Erythroblast (primary cell): ENCODE measurements at places on chromosomes 16 and 17.

DNA sequence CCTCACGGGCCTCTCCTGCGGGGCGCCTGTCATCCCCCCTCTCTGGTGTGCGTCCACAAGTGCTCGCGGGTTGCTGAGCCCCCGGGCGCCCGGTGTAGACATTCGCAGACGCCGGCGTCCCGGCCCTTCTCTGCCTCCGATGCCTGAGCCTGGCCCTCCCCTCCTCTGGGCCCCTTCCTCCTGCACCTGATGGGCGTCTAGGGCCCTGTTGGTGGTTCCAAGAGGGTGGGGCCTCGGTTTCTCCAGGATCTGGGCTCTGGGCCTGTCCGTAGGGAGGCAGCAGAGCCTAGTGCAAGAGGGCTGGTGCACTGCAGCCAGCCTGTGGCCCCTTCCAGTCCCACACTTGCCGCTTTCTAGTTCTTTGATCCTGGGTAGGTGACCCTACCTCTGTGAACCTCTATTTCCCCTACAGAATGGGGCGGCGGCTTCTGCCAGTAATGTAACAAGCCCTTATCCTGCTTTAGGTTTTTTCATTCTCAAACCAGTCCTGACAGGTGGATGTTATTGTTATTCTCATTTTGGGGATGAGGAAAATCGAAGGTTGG lies 623 bp downstream of the E4F1 start:
- DNase-seq = peak; percentile 66

DNA sequence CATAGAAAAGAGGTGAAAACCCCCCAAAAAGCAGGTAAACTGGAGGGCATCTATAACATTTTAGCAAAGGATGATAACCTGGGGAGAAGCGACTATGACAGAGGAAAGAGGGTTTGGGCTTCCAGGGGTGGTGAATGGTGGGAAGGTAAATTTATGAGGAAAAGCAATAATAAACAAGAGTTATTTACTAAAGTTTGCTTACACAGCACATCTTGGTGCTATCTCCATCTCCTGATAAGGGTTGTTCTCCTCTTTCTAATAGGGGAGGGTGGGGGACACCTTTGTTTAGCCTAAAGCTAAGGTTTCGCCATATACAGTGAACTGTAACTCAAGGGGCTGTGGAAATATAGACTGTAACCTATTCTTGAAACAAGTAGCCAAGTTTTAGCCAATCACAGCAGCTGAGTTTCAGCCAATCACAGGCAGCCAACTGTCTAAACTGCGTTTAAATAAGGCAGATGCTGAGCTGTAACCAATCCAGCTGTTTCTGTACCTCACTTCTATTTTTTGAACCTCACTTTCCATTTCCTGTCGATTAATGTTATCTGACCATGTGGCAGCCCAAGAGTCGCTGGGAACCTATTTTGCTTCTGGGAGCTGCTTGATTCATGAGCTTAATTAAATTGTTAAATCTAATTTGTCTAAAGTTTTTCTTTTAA lies 191.8 kb downstream of the MAP2K6 start:
- no peak for DNase-seq

DNA sequence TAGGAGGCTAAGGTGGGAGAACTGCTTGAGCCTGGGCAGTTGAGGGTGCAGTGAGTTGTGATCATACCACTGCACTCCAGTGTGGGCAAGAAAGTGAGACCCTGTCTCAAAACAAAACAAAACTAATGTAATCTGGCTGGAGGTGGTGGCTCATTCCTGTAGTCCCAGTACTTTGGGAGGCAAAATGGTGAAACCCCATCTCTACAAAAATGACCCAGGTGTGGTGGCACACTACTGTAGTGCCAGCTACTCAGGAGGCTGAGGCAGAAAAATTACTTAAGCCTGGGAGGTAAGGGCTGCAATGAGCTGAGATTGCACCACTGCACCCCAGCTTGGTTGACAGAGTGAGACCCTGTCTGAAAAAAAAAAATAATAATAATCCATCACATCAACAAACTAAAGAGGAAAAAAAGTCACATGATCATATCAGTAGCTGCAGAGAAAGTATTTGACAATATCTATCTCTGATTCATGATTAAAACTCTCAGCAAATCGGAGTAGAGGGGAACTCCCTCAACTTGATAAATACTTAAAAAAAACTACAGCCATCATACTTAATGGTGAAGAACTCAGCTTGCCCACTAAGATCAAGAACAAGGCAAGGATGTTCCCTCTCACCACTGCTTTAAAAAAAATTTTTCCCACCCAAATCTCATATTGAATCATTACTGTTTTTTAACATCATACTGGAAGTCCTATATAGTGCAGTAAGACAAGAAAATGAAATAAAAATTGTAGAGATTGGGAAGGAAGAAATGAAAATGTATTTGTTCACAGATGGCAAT lies 31.0 kb downstream of the DHRS7B start:
- DNase-seq = no peak

- no peak for DNase-seq
These were observed 28.7 kb downstream of the CHD9NB start for GRCh38 chr16:53024045-53024444.

DNA sequence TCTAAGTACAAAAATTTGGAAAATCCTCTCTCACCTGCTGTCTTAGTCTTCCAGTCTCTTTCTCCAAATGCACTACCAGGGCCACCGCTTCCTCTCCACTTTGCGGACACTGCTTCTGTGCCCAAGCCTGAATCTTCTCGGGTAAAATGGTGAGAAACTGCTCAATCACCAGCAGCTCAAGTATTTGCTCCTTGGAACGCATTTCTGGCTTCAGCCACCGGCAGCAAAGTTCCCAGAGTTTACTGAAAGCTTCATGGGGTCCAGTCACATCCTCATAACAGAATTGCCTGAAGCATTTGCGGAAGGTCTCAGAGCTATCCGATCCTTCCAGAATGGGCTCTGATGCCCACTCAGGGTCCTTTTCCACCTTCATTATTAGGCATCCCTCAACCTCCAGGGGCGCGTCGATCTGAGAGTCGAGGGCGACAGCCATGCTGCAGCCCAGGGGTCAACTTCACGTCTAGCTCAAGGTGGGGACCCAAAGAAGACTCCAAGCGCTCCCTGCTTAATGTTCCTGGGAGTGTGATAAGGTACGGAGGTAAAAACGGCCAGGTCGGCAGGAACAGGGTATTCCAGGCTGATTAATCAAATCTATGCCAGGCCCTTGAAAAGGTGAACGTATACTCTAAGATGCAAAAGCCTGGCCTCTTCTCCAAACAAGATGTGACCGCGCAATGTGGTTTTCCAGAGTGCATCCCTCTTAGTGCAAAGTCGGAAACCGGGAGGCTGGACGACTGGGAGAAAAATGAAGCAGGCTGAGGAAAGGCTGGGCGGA lies 763 bp downstream of the ZKSCAN2 start:
- DNase-seq = peak; percentile 46

- DNase-seq = no peak
These were observed 72.7 kb downstream of the SOX9 start for GRCh38 chr17:72193391-72194106.

DNA sequence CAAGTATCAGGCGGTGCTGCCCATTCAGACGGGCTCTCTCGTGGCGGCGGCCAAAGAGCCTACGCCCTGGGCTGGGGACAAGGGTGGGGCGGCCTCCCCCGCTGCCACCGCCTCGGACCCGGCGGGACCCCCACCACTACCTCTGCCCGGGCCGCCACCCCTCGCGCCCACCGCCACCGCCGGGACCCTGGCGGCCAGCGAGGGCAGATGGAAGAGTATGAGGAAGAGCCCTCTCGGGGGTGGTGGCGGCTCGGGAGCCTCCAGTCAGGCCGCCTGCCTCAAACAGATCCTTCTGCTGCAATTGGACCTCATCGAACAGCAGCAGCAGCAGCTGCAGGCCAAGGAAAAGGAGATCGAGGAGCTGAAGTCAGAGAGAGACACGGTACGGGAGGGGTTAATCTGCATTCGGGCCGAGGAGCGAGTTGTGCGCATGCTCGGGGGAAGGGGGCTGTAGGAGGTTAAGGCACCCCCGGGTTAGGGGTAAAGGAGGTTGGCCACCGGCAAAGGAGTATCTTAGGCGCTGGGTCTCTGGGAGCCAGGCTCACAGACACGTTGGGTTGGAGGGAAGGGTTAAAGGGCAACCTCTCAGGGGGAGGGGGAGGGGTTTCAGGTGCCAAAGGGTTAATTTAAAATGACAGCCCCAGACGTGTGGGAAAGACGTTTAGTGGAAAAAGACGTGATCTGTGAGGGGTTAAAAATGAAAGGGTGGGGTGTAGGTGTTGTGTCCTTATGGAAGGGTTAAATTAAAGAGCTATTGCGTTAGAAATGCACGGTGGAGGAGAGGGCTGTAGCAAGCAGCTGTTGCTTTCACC lies 1.4 kb downstream of the MSL1 start:
- peak; percentile 69 for DNase-seq

GRCh38 chr16:50611332-50611934 lies 63.2 kb downstream of the NKD1 start:
- no peak for DNase-seq

- no peak for DNase-seq
These were observed 11.4 kb downstream of the ASPHD1 start for GRCh38 chr16:29911676-29912010.

- DNase-seq = no peak
These were observed 115.5 kb upstream of the SMURF2 start for GRCh38 chr17:64777415-64778239.

GRCh38 chr17:64315032-64315490 lies 52.0 kb upstream of the TEX2 start:
- DNase-seq = no peak

DNA sequence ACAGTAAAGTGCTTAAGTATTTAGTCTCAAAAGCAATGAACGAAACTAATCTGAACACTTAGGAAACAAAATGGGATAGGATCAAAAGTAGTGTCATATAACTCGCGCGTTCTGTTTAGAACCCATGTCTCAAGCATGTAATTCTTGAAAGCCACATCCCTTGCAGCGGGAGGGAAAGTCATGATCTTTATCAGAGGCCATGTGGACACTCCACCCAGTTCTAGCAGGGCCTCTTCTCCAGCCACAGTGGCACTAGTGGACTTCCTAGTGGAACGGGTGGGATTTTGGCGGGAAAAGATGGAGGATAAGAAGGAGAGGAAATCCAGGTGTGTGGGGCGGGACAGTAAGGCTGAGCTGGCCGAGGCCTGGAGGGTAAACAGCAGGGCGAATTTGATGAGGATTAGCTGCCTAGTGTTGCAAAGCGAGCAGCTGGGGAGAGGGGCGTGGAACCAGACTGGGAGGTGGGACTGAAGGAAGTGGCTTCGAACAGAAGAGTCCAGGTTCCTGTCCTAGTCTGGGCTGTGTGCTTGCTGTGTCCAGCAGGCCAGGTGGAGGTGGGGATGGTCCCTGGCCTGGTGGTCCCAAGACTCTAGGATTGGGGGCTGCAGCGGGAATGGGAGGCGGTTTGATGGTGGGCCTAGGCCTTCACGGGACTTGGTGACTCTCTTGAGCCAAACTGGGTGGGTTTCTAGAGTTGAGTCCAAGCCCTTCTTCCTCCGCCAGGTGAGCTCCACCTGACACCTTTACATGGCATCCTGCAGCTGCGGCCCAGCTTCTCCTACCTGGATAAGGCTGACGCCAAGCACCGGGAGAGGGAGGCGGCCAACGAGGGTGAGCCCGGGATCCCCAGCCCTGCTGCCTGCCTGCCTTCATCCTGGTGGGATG lies 15.9 kb downstream of the POLR3E start:
- DNase-seq = peak; percentile 49

- no peak for DNase-seq
These were observed 16.8 kb upstream of the COG7 start for GRCh38 chr16:23469814-23470213.

DNA sequence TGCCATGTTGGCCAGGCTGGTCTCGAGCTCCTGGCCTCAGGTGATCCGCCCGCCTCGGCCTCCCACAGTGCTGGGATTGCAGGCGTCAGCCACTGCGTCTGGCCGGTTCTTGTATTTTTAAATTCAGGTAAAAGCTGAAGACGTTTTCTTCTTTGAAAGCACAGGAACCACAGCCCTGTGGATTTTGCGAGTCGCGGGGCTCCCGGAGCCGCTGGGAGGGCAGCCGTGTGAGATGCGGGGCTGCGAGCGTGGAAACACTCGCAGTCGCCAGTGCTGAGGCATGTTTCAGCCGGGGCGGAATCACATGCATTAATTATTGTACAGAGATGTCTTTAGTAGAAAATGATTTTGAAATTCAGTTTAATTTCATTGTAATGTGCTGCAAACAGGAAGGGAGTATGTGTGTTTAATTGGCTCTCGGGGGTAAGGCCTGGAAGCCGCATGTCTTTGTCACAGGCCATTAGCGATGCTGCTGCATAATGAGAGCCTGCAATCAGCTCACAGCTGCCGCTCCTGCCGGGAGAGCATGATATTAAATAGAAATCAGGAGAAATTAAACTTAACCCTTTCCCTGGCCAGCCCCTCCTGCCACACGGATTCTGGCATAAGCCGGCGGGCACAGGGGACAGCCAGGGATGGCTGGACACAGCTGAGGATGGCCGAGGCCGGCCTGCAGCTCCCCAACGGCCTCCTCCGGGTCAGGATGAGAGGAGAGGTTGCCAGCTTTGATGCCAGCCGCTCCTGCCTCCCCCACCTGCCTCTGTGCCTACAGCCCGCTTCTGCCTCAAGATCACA lies 35.4 kb upstream of the CDH15 start:
- DNase-seq = no peak

- DNase-seq = no peak
These were observed 8.9 kb upstream of the KRT14 start for GRCh38 chr17:41595585-41595984.

GRCh38 chr17:82900741-82901140 lies 60.9 kb upstream of the ZNF750 start:
- no peak for DNase-seq

- DNase-seq = no peak
These were observed 118.1 kb downstream of the GSG1L start for GRCh38 chr16:27945233-27945973.

- no peak for DNase-seq
These were observed 157.5 kb upstream of the SOX9 start for GRCh38 chr17:71963351-71963750.

GRCh38 chr17:67696347-67696746 lies 21.4 kb upstream of the NOL11 start:
- DNase-seq = no peak

- DNase-seq = no peak
These were observed 85.3 kb downstream of the NDEL1 start for GRCh38 chr17:8520981-8521380.

DNA sequence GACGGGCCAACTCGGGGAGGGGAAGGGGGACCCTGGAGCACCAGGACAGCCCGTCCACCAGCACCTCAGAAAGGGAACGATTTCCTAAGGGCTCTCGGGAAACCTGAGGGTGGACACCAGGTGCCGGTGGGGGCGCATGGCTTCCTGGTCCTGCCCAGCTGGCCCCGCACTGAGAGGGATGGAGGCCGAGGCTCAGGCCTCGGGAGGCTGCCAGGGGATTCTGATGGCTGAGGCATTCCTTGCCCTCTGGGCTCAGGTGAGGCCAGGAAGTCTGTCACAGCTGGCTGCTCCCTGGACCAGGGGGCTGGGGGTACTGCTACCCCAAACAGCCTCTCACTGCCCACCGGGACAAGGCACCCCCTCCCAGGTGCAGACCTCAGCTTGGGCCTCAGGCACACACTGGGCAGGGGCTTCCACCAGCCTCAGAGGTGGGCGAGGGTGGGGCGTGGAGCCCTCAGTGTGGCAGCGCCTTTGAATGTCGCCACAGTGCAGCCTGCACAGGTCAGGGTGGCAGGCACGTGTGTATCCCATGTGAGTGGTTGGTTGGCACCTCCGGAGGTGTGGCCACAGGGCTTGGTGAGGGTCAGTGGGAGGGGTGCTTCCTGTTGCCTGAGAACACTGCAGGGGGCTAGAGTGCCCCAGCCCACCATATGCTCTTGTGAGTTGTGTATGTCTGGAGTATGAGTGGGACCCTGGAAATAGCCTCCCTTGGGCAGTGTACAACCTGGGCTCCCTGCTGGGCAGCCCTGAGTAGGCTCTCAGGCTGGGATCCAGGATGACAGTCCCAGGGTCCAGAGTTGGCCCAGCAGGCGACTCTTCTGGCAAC lies 3.9 kb upstream of the FSCN2 start:
- no peak for DNase-seq

- DNase-seq = no peak
These were observed 110.7 kb upstream of the HLF start for GRCh38 chr17:55154101-55154500.
